ENCODE measurements at places on chromosomes 5 and 9. TPM values are rescaled to one million over a fixed set of nuclear protein-coding genes. Genes with fewer than 3 reads are reported as not detected.

The SV2C gene
- 0.03 TPM for total RNA-seq

- H3K27ac ChIP-seq, result no peak overlapping the region
- H3K36me3 ChIP-seq, result no peaks in the 10 kb centered on the region
- DNase-seq, result no peak
Measured at GRCh38 chr9:3960661-3961144, 339.2 kb downstream of the GLIS3 start.

- no peak overlapping the region for H3K4me3 ChIP-seq
- DNase-seq, result no peak
- H3K36me3 ChIP-seq, result no peaks in the 10 kb centered on the region
- no peak overlapping the region for H3K27ac ChIP-seq
- no peaks in the 10 kb centered on the region for H3K4me1 ChIP-seq
Measured at GRCh38 chr9:72579880-72580550, 58.6 kb downstream of the TMC1 start.

- H3K4me3 ChIP-seq, result peak overlapping the region; percentile 89
- H3K27ac ChIP-seq, result peak overlapping the region; percentile 99
- H3K4me1 ChIP-seq, result peaks cover 52% of the 10 kb centered on the region
Measured at GRCh38 chr9:124870723-124871122, 8.8 kb downstream of the ARPC5L start.

The NXNL2 gene
- not detected for total RNA-seq

DNA sequence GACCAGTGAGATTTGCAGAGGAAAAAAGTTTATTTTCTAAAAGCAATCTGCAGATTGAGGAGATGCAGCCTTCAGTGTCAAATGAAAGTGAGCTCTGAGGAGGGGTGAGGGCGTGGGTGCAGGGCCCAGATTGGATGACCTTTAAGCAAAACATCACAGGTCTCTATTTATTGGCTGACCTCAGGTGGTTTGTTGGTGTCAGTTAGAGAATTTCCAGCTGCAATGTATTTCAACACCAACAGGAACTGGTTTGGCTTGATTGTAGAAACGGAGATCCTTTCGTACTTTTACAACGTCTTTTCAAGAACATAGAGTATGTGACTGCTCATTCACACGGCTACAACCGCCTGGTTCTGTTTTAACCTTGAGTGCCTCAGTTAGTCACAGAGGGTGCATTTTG lies 1069.1 kb downstream of the EFNA5 start:
- no peaks in the 10 kb centered on the region for H3K36me3 ChIP-seq
- H3K4me3 ChIP-seq, result no peak overlapping the region
- H3K4me1 ChIP-seq, result no peaks in the 10 kb centered on the region
- no peaks in the 10 kb centered on the region for H3K27me3 ChIP-seq

GRCh38 chr9:120405134-120405533 lies 174.8 kb downstream of the CDK5RAP2 start:
- peaks cover 53% of the 10 kb centered on the region for H3K36me3 ChIP-seq
- no peak overlapping the region for H3K27ac ChIP-seq
- H3K4me3 ChIP-seq, result no peak overlapping the region
- H3K27me3 ChIP-seq, result no peaks in the 10 kb centered on the region

The GABRA6 gene
- total RNA-seq, result not detected

DNA sequence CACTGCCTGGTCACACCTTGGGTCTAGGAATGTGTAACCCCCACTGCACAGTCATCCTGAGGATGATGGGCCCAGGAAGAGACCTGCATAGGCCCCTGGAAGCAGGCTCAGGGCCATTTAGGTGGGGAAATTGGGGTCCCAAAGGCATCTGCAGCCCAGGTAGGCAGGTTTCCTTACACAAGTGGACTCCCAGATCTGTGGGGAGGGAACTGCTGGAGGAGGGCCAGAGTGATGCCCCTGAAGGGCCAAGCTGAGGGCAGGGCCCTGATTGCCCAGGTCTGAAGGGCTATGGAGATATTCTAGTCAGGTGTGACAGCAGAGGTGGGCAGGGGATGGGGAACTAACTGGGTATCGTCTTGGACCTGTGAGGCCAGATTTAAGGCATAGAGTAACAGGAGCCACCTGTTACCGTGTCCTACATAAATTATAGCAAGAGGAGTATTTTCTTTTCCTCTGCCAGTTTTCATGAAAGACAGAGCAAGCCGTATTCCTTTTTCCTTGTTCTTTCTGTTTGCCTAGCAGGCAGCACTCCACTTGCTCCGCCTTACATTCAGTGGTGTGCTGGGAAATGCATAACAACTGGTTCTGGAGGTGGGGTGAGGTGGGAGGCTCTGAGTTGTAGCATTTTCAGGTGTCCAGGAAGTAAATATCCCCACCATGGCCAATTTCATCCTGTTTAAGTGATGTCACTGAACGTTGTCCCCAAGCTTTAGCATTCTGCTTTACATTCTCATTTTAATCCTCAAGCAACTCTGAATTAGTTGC lies 41.3 kb downstream of the PPARGC1B start:
- peaks cover 33% of the 10 kb centered on the region for H3K36me3 ChIP-seq
- no peak overlapping the region for H3K27ac ChIP-seq
- DNase-seq, result no peak
- H3K4me1 ChIP-seq, result peaks cover 19% of the 10 kb centered on the region

DNA sequence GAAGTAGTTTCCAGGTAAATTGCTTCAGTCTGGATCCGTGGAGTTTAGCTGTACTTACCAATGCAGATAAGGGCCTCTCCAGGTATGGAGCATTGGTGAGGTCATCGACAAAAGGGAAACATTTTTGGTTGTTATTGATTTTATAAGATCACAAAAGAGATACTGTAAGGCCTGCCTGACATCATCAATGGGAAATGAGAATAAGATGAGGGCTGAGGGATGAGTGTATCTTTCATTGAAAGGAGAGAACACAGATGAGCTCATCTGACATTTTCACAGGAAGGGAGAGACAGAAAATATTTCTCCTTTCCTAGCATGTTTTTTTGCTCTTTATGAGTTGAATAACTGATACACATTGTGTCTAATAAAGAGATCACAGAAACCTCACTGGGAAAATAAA lies 233.6 kb downstream of the SAXO1 start:
- H3K27ac ChIP-seq, result no peak overlapping the region
- no peak overlapping the region for H3K4me3 ChIP-seq
- H3K4me1 ChIP-seq, result peaks cover 2% of the 10 kb centered on the region
- DNase-seq, result no peak
- peaks cover 4% of the 10 kb centered on the region for H3K27me3 ChIP-seq
